ENCODE measurements at places on chromosomes 1 and 21.

GRCh38 chr1:192571668-192572067 is 3.9 kb upstream of the RGS1 start:
- DNase-seq, result no peak

- no peak for DNase-seq
These were observed 6.8 kb downstream of the XKR8 start for GRCh38 chr1:27966402-27967105.

GRCh38 chr1:33441088-33441745 is 10.3 kb upstream of the PHC2 start:
- DNase-seq, result no peak

DNA sequence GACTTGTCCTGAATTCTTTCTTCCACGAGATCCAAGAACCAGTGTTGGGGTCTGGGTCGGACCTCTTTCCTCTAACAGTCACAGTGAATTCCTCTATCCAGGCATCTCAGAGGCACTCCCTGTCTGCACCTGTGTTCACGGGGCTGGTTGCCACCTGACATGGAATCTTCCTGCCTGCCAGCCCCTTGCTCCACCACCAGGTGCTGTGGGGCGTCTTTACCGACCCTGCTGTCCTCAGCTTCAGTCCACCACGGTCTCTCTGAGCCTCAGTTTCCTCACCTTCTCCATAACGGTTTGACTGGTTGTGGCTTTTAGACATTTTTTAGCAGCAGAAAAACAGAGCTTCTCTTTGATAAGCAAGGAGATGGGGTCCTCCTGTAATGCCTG is 62.7 kb downstream of the SDC3 start:
- no peak for DNase-seq

GRCh38 chr1:33036051-33036525 is 595 bp downstream of the AK2 start:
- no peak for DNase-seq

GRCh38 chr21:17539323-17539722 is 26.5 kb downstream of the CXADR start:
- no peak for DNase-seq

DNA sequence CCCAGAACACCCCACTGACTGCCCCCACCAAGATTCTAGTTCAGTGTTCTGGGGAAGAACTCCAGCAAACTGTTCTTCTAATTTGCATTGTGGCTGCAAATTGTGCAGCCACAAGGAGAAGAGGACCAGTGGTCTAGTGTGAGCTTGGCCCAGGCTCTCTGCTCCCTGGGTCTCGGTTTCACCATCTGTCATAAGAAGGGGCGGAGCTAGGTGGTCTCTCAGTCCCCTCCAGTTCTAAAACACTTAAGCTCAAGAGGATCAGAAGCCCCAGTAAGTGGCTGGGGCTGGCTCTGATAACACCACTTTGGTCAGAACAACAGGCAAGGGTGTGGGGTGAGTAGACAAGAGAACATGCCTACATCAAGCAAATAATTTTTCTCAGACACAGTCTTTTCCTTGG is 99.9 kb downstream of the BEND5 start:
- no peak for DNase-seq

Measured in hippocampal formation (tissue), 2 donors.